ENCODE measurements at places on chromosomes 2 and 18. TPM values are rescaled to one million over a fixed set of nuclear protein-coding genes. Genes with fewer than 3 reads are reported as not detected.

DNA sequence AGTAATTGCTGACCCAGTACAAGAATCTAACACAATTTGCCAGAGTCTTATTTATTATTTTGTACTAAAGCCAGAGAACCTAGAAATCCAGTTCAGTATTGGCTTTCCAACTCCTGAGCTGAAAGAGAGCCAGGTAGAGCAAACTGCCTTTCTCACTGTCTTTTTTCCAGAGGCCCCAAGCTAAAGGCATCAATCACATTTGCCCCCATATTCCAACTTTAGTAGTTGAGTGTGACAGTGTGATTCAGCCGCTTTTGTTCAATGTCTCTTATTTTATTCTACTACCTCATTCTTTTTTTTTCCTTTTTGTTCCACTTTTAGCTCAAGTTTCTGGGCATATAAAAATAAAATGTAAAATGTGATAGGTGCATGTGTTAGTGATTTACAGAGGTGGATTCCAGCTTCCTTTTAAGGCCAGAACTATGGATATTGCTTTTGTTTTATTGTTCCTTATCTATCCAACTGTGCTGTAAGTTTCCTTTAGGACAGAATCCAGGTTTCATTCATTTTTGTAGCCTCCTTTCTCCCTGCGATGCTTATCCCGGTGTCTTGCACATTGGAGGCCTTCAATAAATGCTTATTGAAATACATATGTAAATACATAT is 153.0 kb downstream of the ZEB2 start:
- DNase-seq = no peak

Gene GALR1
- total RNA-seq = 0.05 TPM

DNA sequence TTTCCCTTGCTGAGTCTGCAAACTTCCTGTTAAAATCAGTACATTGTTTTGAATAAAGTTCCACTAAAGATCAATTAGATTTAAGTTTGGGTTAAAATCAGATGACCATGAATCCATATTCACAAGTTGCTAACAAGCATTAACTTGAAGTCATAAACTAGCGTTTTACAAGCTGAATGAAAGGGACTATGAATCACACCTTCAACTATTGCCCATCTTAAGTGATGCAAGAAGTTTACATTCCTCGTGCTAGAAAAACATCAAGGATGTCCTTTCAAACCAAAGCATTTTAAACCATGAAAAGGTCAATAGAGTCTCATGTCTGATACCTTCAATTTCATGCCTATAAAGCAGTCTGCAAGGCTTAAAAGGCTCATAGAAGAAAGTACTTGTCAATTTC is 257.2 kb upstream of the SYT4 start:
- no peak for DNase-seq

- DNase-seq = no peak
Observed at GRCh38 chr2:15927551-15928218, 12.7 kb upstream of the MYCN start.

DNA sequence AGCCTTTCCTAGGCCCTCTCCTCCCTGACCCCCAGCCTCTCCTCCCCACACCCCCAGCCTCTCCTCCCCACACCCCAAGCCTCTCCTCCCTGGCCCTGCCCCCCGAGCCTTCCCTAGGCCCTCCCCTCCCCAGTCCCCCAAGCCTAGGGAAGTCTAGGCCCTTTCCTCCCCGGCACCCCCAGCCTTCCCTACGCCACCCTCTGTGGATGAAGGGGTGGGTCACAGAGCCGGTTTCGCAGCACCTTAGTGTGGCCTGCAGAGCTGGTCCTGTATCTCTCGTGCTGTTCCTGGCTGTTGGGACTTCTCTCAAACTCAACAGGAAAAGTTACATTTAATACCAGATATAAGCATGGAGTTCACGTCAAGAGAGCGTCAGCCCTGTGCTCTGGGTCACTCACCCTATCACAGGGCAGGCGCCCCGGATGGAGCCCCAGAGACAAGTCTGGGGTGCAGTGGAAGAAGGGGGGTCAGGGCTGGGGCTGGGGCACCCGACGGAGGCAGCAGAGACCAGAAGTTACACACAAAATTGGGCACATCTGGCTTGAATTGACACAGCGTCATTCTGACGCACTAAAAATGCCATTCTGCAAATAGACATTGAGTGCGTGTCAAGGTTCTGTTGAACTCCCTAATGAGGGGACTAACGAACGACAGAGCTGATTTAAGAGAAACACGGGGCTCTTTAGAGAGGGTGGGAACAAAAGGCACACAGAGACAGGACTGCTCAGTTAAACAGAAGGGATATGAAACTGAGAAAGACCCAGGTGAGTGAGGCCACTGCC is 24.0 kb downstream of the KCNIP3 start:
- DNase-seq = no peak

Gene PKDCC
- total RNA-seq = 120 TPM

GRCh38 chr2:24929230-24929629 is 9.2 kb upstream of the ADCY3 start:
- no peak for DNase-seq

Gene FAM237A
- total RNA-seq = not detected

Gene SLC16A14
- total RNA-seq = 3.0 TPM

DNA sequence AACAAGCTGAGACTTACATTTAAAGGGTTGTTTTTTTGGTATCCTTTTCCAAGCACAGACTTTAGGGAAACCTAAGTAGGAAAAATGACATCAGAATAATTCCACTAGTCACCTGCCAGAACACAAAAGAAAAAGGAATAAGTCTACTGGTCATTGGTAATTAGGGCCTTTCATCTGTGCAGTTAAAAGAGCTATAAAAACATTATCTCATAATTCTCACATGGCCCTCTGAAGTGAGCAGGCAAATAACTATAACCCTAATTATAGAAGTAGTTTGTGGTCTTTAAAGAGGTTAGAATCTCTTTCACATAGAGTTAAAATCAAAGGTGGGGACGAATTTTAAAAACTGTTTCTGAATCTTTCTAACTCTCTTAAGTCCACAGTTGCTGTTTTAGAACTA is 111.1 kb upstream of the B3GNT2 start:
- DNase-seq = no peak

Gene UPP2
- total RNA-seq = not detected

All from Right ventricle myocardium superior (tissue), 1 donor.